Natural killer cell (primary cell): ENCODE measurements at places on chromosomes 4 and X.

DNA sequence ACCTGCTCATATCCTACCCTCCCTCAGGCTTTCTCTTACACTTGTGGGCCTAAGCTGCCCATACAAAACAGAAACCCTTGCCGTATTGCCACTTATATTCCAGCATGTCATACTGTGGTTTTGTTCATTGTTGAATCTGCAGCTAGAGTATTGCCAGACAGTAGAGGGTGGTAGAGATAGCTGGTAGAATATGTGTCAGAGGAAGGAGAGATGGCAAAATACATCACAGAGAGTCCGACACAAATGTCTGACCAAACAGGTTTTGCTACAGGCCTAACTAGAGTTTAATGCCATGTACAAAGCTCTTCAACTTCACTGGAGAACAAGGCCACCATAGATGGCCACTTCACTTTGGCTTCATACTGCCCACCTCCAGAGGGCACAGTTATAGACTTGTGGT is 160.1 kb downstream of the EFHC2 start:
- no peaks in the 10 kb centered on the region for H3K4me1 ChIP-seq
- H3K27ac ChIP-seq: no peak overlapping the region

DNA sequence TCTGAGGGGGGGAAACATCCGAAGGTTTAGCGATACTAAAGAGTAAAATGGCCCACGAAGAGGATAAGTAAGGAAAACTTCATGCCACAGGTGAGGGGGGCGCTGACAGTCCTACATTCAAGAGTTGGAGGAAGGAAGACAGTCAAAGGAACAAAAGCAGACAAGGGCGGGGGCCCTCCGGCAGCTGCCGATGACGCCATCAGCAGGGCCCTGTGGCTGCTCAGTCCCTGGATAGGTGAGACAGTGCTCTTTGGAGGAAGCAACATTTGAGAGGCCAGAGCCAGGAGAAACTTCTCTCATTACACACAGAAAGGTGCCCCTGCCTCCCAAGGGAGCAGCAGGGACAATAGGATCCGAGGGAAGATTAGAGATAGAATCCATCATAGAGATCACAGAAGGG is 41.5 kb downstream of the RAB40AL start:
- H3K27ac ChIP-seq: no peak overlapping the region
- H3K27me3 ChIP-seq: no peaks in the 10 kb centered on the region
- no peak overlapping the region for H3K4me3 ChIP-seq

- no peak for DNase-seq
- no peaks in the 10 kb centered on the region for H3K27me3 ChIP-seq
- no peaks in the 10 kb centered on the region for H3K36me3 ChIP-seq
Measured at GRCh38 chr4:150090836-150091235, 12.6 kb downstream of the DCLK2 start.

DNA sequence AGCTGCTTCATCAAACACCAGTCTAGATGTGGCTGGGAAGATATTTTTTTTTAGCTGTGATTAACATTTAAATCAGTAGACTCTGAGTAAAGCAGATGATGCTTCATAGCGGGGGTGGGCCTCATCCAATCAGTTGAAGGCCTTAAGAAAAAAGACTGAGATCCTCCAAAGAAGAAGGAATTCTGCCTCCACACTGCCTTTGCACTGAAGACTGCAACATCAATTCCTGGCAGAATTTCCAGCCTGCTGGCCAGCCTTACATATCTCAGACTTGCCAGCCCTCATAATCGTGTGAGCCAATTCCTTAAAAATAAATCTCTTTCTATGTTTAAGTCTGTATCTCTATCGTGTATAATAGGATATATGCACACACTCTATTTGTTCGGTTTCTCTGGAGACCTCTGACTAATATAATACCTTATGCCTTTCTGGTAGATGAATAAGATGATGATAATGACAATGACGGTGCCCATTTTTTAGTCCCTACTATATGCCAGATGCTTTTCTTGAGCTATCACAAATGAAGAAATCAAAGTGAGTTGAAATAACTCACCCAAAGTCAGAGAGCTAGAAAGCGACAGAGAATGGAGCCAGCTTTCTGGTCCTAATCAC is 66.1 kb upstream of the SOD3 start:
- H3K4me3 ChIP-seq: no peak overlapping the region
- H3K4me1 ChIP-seq: no peaks in the 10 kb centered on the region
- no peaks in the 10 kb centered on the region for H3K36me3 ChIP-seq

DNA sequence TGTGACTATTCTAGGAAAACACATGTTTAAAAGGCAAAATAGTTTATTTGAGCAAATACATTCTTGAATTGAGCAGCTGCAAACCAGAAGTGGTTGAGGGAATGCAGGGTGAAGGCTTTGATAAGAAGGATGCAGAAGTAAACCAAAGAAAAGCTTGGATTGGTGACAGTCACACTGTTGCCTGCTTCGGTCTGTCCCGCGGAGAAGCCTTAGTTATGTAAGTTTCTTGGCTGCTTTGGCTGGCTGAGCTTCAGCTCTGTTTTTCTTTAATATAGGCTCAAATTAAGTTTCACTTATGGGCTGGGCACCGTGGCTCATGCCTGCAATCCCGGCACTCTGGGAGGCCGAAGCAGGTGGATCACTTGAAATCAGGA is 67.6 kb downstream of the FAM53A start:
- no peaks in the 10 kb centered on the region for H3K27me3 ChIP-seq
- H3K36me3 ChIP-seq: no peaks in the 10 kb centered on the region
- H3K27ac ChIP-seq: no peak overlapping the region
- no peak overlapping the region for H3K4me3 ChIP-seq
- H3K4me1 ChIP-seq: no peaks in the 10 kb centered on the region

DNA sequence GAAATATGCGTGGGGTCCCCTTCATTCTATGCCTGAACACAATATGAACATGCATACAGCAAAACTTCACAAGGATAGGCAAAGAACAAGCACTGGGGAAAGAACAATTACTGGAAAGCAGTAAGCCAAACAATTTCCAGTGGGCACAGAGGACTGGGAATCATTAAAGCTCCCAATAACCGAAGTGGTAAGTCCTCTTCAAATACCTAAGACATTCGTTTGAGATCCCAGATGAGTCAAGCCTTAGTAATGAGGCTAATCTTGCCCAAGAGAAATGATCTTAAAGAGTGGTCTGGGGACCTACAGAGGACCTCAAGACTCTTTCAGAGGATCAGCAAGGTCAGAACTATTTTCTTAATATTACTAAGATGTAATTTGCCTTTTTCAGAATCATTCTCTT is 28.6 kb downstream of the ANAPC10 start:
- H3K4me3 ChIP-seq: no peak overlapping the region
- H3K4me1 ChIP-seq: no peaks in the 10 kb centered on the region
- H3K27ac ChIP-seq: no peak overlapping the region
- no peak for DNase-seq
- no peaks in the 10 kb centered on the region for H3K36me3 ChIP-seq

GRCh38 chr4:159018062-159018629 is 84.7 kb upstream of the RAPGEF2 start:
- H3K36me3 ChIP-seq: no peaks in the 10 kb centered on the region
- no peaks in the 10 kb centered on the region for H3K27me3 ChIP-seq
- H3K4me3 ChIP-seq: no peak overlapping the region
- no peaks in the 10 kb centered on the region for H3K4me1 ChIP-seq
- no peak overlapping the region for H3K27ac ChIP-seq

- H3K4me1 ChIP-seq: peaks cover 18% of the 10 kb centered on the region
- H3K36me3 ChIP-seq: no peaks in the 10 kb centered on the region
- H3K27ac ChIP-seq: peak overlapping the region; percentile 98
- peak overlapping the region; percentile 93 for H3K4me3 ChIP-seq
- H3K27me3 ChIP-seq: no peaks in the 10 kb centered on the region
Measured at GRCh38 chrX:16718824-16719333, 533 bp upstream of the SYAP1 start.

DNA sequence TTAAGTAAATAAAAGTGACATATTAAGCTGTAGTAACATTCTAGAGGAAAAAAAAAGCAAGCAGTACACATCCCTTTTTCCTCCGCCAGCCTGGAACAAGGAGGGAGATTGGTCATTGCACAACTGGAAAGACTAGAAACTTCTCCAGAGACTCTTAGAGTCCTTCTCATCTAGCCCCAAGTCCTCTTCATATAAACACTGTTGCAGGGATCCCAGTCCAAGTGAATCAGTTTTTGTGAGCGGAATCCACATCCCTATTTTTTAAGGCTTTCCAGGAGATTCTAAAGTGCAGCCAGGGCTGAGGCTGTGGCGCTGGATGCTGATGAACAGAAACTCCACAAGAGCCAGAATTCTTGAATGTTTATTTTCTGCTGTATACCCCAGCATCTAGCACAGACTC is 23.8 kb downstream of the REELD1 start:
- H3K36me3 ChIP-seq: no peaks in the 10 kb centered on the region
- no peaks in the 10 kb centered on the region for H3K27me3 ChIP-seq

GRCh38 chr4:15495621-15496020 is 25.9 kb downstream of the CC2D2A start:
- no peaks in the 10 kb centered on the region for H3K4me1 ChIP-seq
- H3K4me3 ChIP-seq: no peak overlapping the region
- DNase-seq: no peak
- H3K27ac ChIP-seq: no peak overlapping the region
- no peaks in the 10 kb centered on the region for H3K36me3 ChIP-seq
- H3K27me3 ChIP-seq: no peaks in the 10 kb centered on the region

GRCh38 chrX:9538544-9539045 is 73.7 kb downstream of the TBL1X start:
- no peak overlapping the region for H3K27ac ChIP-seq
- H3K27me3 ChIP-seq: no peaks in the 10 kb centered on the region
- H3K36me3 ChIP-seq: no peaks in the 10 kb centered on the region

- no peak for DNase-seq
- no peaks in the 10 kb centered on the region for H3K36me3 ChIP-seq
- H3K4me1 ChIP-seq: no peaks in the 10 kb centered on the region
- H3K27me3 ChIP-seq: no peaks in the 10 kb centered on the region
Measured at GRCh38 chrX:80513625-80514024, 93.4 kb downstream of the TENT5D start.
